Activated naive CD8-positive, alpha-beta T cell treated with anti-CD3 and anti-CD28 coated beads, Interleukin-2, amount 50 U/mL, for 24 hours (primary cell): ENCODE measurements at places on chromosomes 4 and X.

DNA sequence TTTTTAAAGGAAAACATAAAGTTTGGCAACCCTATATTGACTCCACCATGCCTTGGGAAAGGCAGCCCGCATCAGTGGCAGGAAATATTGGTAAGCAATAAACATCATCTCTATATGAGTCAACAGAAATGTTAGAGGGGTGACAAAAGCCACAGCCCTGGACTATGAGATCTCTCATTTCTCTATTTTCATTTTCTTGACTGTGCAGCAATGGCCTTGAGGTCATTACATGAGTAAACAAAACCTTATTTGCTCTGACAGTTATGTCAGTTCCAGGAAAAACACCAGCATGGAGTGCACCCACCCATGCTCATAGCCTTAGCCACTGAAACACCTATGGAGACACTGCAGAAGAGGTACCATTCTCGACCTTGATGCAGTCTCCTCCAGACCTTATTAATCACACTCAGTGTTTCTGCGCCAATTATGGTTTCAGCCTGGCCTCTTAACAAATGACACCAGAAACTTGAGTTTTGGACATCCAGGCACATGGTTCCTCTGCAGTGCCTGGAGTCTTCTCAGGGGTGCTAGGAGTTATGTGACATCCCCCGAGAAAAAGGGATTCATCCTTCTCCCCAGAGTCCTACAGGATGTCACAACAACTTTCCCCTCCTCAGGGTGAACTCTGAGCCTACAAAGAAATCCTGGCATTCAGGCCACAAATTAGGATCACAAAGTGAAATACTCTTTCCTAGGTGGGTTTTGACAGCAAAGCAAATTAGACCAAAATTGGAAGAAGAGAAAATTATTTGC lies 16.0 kb upstream of the HPGD start:
- no peaks in the 10 kb centered on the region for H3K4me1 ChIP-seq
- H3K27me3 ChIP-seq, result no peaks in the 10 kb centered on the region
- H3K4me3 ChIP-seq, result no peak overlapping the region
- no peak for DNase-seq

DNA sequence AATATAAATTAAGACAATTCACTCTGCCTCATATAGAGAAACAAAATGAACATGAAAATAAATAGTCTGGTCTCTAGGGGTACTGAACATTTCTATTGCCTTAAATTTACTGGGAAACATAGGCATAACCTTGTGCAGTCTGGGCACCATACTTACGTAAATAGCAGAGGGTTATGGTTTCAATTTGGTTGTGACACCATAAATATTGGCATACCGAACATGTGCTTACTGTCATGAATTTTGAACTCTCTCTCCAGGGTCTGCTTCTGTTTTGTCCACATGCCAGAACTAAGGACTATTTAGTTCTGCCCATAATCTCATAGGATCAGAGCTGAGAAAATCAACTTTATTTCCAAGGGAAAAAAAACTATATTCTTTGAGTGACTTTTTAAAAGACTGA lies 17.6 kb downstream of the PDGFC start:
- no peaks in the 10 kb centered on the region for H3K4me1 ChIP-seq
- no peaks in the 10 kb centered on the region for H3K36me3 ChIP-seq
- H3K27me3 ChIP-seq, result no peaks in the 10 kb centered on the region
- no peak overlapping the region for H3K27ac ChIP-seq
- H3K4me3 ChIP-seq, result no peak overlapping the region
- DNase-seq, result no peak

DNA sequence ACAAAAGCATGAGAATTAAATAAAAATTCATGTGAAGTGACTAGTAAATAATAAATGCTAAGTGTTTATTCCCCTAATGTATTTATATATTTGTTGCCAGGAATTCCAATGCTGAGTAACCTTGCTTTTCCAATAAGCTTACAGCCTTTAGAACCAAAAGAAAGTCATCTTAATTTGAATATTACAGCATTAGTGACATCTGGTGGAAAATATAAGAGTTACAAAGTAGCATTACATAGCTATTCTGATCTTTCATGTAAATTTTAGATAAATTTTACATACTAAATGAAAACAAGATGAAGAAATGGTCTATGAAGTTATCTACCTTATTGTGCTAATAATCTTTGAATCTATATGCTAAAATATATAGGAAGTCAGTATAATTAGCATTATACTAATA lies 10.4 kb downstream of the MAD2L1 start:
- H3K27me3 ChIP-seq, result no peaks in the 10 kb centered on the region
- H3K27ac ChIP-seq, result no peak overlapping the region
- H3K4me1 ChIP-seq, result peaks cover 2% of the 10 kb centered on the region
- no peak overlapping the region for H3K4me3 ChIP-seq
- H3K36me3 ChIP-seq, result peaks cover 38% of the 10 kb centered on the region
- DNase-seq, result no peak

- H3K27me3 ChIP-seq, result no peaks in the 10 kb centered on the region
- no peak overlapping the region for H3K4me3 ChIP-seq
- peaks cover 4% of the 10 kb centered on the region for H3K36me3 ChIP-seq
- no peak for DNase-seq
- H3K4me1 ChIP-seq, result peaks cover 23% of the 10 kb centered on the region
Measured at GRCh38 chr4:148064451-148064850, 332.6 kb downstream of the ARHGAP10 start.

DNA sequence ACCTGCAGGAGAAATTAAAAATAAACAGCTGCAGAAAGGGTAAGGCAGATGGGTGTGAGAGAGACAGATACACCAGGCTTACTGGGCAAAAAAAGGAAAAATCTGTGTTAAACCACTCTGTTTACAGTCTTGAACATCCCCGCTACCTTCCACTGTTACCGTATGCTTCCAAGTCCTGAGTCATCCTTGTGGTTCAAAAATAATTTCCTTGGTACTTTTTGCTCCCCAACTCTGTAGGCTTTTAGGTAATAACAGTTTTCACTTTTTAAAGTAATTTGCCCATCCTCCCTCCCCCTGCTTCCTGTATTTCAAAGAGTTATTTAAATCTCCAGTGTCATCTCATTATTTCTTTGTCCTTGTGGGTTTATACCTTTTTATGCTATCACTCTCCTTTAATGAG lies 210.1 kb upstream of the FAT4 start:
- no peak overlapping the region for H3K4me3 ChIP-seq
- H3K36me3 ChIP-seq, result no peaks in the 10 kb centered on the region
- no peak for DNase-seq
- H3K4me1 ChIP-seq, result no peaks in the 10 kb centered on the region
- no peak overlapping the region for H3K27ac ChIP-seq

- DNase-seq, result no peak
- H3K4me3 ChIP-seq, result no peak overlapping the region
- peaks cover 2% of the 10 kb centered on the region for H3K36me3 ChIP-seq
- H3K27me3 ChIP-seq, result no peaks in the 10 kb centered on the region
- H3K4me1 ChIP-seq, result no peaks in the 10 kb centered on the region
Measured at GRCh38 chr4:118772767-118773428, 63.0 kb downstream of the SEC24D start.

DNA sequence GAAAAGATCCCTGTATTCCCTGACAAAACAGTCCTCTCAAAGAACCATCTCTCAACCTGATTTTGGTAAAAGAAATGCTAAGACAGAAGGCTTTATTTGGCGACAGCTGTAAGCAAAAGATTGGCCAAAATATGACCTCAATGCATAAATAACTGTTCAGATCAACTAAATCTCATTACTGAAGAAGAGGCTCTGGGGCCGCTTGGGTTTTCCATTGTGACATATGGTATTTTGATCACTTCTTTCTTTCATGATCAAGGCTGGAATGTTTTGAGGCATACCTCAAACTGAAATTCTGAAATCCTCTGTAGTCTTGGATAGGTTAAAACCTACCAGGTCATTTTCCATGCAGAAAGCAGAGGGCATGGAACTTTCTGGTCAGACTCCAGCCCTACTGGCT lies 106.3 kb downstream of the C4orf51 start:
- peaks cover 52% of the 10 kb centered on the region for H3K4me1 ChIP-seq
- no peak overlapping the region for H3K4me3 ChIP-seq
- peak overlapping the region; percentile 79 for H3K27ac ChIP-seq

GRCh38 chr4:99617374-99617773 lies 40.3 kb downstream of the C4orf54 start:
- H3K4me3 ChIP-seq, result no peak overlapping the region
- peaks cover 2% of the 10 kb centered on the region for H3K27me3 ChIP-seq

- peaks cover 3% of the 10 kb centered on the region for H3K27me3 ChIP-seq
- H3K27ac ChIP-seq, result no peak overlapping the region
- no peaks in the 10 kb centered on the region for H3K36me3 ChIP-seq
- no peaks in the 10 kb centered on the region for H3K4me1 ChIP-seq
- no peak for DNase-seq
Measured at GRCh38 chr4:170001745-170002267, 24.4 kb downstream of the MFAP3L start.

DNA sequence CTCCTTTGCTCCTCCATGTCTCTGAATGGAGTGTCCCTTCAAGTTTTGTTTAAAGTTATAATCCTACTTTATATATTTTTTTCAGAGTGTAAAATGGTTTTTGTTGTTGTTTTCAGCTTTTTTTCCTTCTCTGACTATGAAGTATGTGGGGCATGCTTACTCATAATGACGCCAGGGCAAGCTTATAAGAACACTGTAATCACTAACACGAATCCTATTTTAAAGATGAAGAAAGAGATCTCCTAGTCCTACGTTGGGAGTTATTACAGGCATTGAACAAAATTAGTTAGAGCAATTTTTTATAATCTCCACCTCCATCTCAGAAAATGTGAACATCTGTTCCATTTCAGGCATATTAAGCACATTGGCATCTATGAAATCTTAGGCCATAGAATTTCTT lies 268.1 kb upstream of the MAGEB2 start:
- H3K27me3 ChIP-seq, result no peaks in the 10 kb centered on the region
- H3K36me3 ChIP-seq, result no peaks in the 10 kb centered on the region
- no peak overlapping the region for H3K27ac ChIP-seq
- H3K4me3 ChIP-seq, result no peak overlapping the region

GRCh38 chrX:147741776-147742175 lies 169.9 kb upstream of the FMR1 start:
- H3K4me1 ChIP-seq, result peaks cover 18% of the 10 kb centered on the region
- H3K27me3 ChIP-seq, result peaks cover 2% of the 10 kb centered on the region
- no peak overlapping the region for H3K27ac ChIP-seq
- H3K36me3 ChIP-seq, result no peaks in the 10 kb centered on the region

- H3K27me3 ChIP-seq, result peaks cover 10% of the 10 kb centered on the region
- no peak overlapping the region for H3K27ac ChIP-seq
- H3K36me3 ChIP-seq, result no peaks in the 10 kb centered on the region
- no peak for DNase-seq
- H3K4me3 ChIP-seq, result no peak overlapping the region
- no peaks in the 10 kb centered on the region for H3K4me1 ChIP-seq
Measured at GRCh38 chr4:81356621-81357020, 115.1 kb downstream of the RASGEF1B start.

- peak; percentile 9 for DNase-seq
- H3K27ac ChIP-seq, result no peak overlapping the region
- H3K27me3 ChIP-seq, result no peaks in the 10 kb centered on the region
- peaks cover 19% of the 10 kb centered on the region for H3K4me1 ChIP-seq
- peaks cover 7% of the 10 kb centered on the region for H3K36me3 ChIP-seq
- H3K4me3 ChIP-seq, result peak overlapping the region; percentile 96
Measured at GRCh38 chrX:20267931-20268701, 1.4 kb upstream of the RPS6KA3 start.

GRCh38 chr4:165085946-165086345 lies 26.7 kb downstream of the TMEM192 start:
- no peak overlapping the region for H3K27ac ChIP-seq
- no peaks in the 10 kb centered on the region for H3K27me3 ChIP-seq
- no peak for DNase-seq
- H3K4me3 ChIP-seq, result no peak overlapping the region

- peaks cover 55% of the 10 kb centered on the region for H3K4me1 ChIP-seq
- no peak for DNase-seq
- peaks cover 9% of the 10 kb centered on the region for H3K27me3 ChIP-seq
Measured at GRCh38 chrX:119238557-119238956, 2.5 kb downstream of the PGRMC1 start.

DNA sequence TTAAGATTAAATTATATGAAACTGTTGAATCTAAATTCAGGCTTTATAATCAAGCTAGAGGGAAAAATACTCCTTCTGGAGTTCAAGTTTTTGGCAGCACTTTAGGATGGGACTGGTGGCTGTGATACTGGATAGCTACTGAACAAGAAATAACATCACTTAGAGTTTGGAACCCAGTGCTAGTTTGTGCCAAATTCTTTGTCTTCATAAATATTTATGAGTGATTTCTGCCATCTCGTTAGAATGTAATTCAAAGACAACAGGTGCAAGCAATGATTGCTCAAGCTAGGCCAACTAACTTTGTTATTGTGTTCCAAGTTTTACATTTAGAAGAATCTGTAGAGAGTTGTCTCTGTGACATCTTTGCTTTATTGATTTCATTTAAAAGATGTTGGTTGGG lies 417.9 kb downstream of the FAT4 start:
- no peak overlapping the region for H3K4me3 ChIP-seq
- H3K27me3 ChIP-seq, result no peaks in the 10 kb centered on the region
- no peak for DNase-seq
- H3K4me1 ChIP-seq, result no peaks in the 10 kb centered on the region

DNA sequence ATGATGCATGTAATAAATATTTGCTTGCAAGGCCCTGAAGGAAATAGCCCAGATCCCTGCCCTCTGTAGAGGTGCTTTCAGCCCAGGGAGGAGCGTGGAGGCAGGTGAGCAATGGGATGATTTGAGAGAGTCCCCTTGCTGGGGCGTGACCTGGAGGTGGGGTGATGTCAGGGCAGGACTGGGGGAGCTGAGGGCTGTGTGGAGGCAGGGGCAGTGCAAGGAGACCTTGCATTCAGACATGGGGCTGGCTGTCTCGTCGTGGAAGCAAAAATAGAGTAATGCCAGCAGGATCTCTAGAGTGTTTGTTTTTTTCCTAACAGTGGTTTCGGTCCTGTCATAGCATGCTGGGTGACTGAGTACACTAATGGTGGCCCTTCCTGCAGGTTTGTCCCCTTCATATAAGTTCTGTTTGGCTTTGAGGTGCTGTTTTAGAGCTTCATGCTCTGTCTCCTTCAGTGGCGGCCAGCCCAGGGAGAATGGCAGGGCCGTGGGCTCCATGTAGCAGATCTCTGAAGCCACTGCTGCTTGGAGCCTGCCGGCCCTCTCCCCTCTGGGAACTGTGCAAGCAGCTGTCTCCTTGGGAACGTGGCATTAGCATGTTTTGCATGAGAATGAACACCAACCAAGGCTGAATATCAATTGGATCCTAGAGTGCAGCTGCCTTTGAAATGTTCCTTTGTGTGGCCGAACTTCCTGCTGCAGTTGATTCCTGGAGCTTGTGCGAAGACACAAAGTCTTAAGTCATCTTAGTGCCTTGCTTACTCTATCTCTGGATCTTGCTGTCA lies 39.3 kb upstream of the CLDN34 start:
- peaks cover 4% of the 10 kb centered on the region for H3K27me3 ChIP-seq
- H3K27ac ChIP-seq, result no peak overlapping the region
- no peak overlapping the region for H3K4me3 ChIP-seq
- no peaks in the 10 kb centered on the region for H3K36me3 ChIP-seq

GRCh38 chr4:158513256-158513655 lies 8.4 kb upstream of the RXFP1 start:
- no peaks in the 10 kb centered on the region for H3K27me3 ChIP-seq
- no peaks in the 10 kb centered on the region for H3K4me1 ChIP-seq
- DNase-seq, result no peak
- no peaks in the 10 kb centered on the region for H3K36me3 ChIP-seq
- no peak overlapping the region for H3K27ac ChIP-seq
